ENCODE measurements at places on chromosomes 7 and 10.

- DNase-seq = no peak
Measured at GRCh38 chr10:98323221-98324164, 55.5 kb upstream of the LOXL4 start.

DNA sequence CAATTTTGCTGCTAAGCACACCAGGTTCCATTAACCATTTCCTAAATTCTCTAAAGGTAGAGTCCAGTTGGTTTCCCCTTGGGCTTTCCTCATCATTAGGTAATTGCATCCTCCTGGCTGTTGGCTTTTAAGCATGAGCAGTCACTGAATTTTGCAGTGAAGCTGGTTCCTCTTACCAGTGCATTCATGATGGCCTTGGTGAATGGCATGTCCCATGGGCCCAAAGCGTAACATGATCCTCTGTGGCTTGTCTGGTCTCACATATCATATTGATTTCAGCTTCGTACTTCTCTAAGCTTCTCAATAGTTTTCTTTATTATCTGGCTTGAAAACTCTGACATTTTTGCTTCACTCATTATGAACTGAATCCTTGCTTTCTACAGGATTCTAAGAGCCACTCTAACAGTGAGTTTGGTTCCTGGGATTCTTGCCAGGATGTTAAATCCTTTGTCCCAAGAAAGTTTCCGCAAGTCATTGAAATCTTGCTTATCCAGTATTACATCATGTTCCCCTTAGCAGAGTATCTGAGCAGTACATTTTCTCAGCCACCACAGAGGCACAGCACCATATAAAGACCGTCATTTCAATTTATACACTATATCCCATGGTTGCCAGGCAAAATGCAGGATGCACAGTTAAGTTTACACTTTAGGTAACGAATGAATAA lies 134.2 kb downstream of the PTN start:
- no peak for DNase-seq

- no peak for DNase-seq
Measured at GRCh38 chr7:34849986-34850385, 187.3 kb downstream of the DPY19L1 start.

GRCh38 chr7:129017933-129018538 lies 36.9 kb downstream of the TNPO3 start:
- DNase-seq = no peak

DNA sequence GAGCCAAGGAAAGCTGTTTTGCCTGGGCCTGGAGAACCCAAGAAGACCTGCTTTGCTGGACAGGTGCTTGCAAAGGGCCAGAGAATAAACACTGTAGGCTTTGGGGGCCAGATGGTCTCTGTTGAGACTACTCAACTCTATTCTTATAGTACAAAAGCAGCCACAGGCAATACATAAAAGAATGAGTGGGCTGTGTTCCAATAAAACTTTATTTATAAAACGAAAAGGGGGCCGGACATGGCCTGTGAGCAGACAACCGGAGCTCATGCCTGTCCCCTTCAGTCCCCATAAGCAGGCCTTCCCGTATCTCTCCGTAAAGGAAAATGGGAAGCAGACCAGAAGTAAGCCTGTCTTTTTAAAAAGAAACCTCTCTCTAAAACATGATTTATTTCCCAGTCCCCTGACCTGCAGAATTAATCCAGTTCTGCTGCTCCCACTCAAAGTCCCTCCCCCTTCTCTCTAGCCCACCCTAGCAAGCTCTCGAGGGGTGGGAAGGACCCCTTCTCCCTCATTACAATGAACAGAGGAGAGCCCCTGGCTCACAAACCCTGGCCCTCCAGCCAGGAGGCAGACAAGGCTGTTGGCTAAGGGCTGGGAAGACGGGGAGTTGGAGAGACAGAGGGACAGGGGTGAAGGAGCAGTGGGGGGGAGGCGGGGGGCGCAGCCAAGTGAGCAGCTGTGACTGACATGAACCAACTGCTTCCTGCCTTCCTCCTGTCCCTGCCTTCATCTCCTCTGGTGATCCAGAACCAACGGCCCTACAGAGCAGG lies 177.8 kb downstream of the NEURL1 start:
- DNase-seq = no peak

GRCh38 chr7:155282671-155283070 lies 15.0 kb upstream of the INSIG1 start:
- DNase-seq = no peak

DNA sequence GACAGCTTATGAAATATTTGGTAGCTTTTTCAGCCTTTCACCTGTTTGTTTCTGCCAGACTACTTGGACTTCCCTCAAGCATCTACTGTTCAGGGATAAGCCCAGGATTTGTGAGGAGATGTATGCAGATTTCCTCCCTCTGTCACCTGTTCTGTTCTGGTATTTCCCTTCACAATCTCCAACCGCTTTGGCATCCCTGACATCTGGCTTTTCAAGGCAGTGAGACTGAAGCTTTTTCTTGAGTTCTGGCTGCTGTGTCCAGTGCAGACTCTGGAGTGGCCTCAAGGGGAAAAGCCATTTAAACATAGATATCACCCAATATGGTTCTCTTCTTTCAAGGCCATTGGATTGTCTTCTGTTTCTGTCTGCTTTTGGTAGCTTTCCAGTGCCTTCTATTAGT lies 369.7 kb downstream of the LRMDA start:
- no peak for DNase-seq

DNA sequence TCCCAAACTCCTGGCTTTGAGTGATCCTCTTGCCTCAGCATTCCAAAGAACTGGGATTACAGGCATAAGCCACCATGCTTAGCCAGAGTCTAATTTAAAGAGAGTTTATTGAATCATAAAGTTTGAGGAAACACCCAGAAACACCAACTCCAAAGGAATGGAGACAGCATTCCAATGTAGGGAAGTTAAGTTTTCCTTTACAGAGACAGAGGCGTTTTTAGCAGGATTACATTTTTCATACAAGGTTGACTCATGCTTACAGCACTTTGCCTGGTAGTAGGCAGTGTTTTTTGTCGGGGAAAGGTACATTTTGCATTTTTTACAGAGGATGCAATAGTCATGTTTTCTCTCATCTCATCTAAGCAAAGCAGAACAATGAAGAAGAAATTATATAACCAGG lies 18.9 kb upstream of the OPN4 start:
- no peak for DNase-seq

- DNase-seq = no peak
Measured at GRCh38 chr7:104767113-104767512, 246.9 kb upstream of the KMT2E start.

GRCh38 chr7:103593691-103594090 lies 147.7 kb upstream of the SLC26A5 start:
- DNase-seq = no peak

DNA sequence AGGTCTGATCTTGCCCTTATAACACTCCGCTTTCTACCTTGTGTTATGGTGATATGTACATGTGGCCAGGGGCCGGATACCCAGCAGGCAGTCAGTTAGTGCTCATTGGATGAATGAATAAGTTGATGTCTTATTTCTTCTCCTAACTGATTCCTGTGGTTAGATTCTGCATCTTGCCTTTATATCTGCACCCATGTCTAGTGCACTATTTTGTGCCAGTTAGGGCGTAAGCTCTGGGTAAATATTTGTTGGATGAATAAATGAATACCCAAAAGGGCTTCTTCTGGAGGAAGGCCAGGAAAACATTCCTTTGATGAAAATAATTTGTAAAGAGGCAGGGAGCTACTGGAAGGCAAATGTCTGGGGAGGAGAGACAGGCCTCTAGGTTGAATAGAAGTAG lies 148.2 kb downstream of the CHN2 start:
- DNase-seq = no peak

DNA sequence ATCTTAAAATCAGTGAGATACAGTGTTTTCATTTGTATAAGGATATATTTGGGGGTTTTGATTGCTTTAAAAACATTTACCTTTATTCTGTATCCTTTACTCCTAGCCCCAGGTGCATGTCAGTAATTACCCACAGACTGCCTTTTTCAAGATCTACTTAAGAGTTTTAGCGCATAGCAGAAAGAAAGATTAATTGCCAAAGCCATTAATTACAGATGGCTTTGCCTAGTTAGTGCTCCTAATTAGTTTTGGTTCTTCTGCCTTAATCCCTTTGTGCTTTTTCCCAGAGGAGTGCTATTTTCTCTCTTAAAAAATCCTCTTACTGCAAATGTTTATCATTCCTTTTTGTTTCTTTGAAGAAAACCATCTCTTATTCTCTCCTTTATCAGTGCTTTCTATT lies 122.8 kb downstream of the MAPK8 start:
- DNase-seq = no peak

- no peak for DNase-seq
Measured at GRCh38 chr7:31370609-31371008, 30.1 kb upstream of the NEUROD6 start.

GRCh38 chr7:99446096-99446495 lies 7.4 kb downstream of the CPSF4 start:
- DNase-seq = no peak

DNA sequence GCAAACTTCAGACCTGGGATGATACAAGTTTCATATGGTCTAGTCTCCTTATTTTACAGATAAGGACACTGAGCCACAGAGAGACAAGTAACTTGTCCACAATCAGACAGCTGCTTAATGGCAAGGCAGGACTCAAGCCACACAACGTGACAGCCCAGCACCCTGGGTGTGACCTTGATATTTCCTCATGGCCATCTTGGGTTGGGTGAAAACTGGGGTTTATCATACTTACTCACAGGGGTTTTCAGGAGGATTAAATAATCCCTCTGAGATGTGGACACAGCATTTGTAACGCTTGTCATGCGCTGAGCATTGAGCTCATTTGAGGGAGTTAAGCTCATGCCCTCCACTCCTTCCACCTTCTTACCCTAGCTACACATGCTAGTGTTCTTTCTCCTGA lies 58.0 kb downstream of the ABLIM1 start:
- no peak for DNase-seq

DNA sequence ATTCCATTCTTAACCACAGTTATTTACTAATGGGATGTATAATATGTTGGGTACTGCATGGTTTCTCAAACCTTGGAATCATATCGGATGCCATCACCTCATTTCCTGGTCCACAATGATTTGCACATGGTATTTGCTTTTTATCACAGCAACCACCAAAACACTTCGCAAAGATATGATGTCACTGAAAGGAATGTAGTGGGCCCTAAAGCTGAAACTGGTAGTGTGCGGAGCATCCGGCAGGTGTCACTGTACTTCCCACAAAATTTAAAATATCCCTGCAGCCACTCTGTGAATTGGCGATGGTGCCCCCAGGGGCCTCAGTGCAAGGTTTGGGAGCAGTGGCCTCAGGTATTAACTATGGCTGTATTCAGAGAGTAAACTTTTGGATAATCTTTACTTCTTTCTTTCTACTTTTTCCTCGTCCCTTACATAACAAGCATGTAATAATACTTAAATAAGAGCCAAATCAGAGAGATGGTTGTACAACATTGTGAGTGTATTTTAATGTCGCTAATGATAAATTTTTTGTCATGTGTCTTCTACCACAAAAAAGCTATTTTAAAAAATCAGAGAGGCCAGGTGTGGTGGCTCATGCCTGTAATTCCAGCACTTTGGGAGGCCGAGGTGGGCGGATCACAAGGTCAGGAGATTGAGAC lies 66.2 kb downstream of the FAM241B start:
- no peak for DNase-seq

Measured in stimulated activated CD4-positive, alpha-beta T cell treated with anti-CD3 and anti-CD28 coated beads, TNF-alpha, amount 100 ng/mL, for 1 hour (primary cell).